ENCODE measurements at places on chromosomes 6 and 20.

GRCh38 chr20:45346851-45347250 is 1.4 kb downstream of the SDC4 start:
- DNase-seq, result no peak

DNA sequence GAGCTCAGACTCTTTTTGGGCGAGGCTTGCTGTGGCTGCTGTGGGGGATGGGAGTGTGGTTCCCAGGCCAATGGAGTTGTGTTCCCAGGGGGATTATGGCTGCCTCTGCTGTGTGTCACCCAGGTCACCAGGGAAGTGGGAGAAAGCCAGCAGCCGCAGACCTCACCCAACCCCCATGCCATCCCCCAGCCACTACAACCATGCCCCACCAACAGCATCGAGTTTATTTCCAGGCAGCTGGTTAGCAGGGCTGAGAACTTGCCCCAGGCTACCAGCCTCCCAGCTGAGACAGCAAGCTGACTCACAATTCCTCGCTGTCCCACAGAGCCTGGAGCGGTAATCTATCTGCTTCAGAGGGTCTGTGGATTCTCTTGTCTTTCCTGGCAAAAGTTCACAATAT is 331.7 kb downstream of the FRK start:
- DNase-seq, result no peak

GRCh38 chr6:47733879-47734558 is 35.6 kb downstream of the ADGRF4 start:
- peak; percentile 31 for DNase-seq

GRCh38 chr20:57617079-57617795 is 3.0 kb downstream of the ZBP1 start:
- no peak for DNase-seq

GRCh38 chr6:5181510-5182317 is 79.0 kb downstream of the LYRM4 start:
- peak; percentile 80 for DNase-seq

- no peak for DNase-seq
Observed at GRCh38 chr20:22901164-22901563, 133.9 kb upstream of the SSTR4 start.

GRCh38 chr6:118397671-118398465 is 150.2 kb upstream of the PLN start:
- no peak for DNase-seq

GRCh38 chr20:25118529-25118928 is 36.6 kb upstream of the VSX1 start:
- no peak for DNase-seq

DNA sequence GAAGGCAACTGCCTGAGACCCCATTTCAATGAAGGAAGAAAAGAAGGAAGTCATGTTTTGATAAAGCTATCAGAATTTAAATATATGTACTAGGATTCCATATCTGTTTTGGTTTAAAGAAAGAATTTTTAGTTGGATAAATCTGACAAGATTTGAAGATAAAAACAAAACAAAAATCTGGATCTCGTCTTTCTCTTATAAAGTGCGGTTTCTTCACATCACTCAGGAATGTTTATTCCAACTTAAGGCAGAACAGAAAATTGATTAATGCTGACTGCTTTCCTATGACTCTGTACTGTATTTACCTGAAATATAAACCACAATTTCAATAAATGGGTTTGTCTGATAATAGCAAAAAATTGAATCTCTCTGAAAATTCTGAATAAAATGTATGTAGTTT is 439.7 kb downstream of the RFPL4B start:
- DNase-seq, result no peak

GRCh38 chr20:59253325-59253724 is 47.1 kb upstream of the EDN3 start:
- DNase-seq, result peak; percentile 58

DNA sequence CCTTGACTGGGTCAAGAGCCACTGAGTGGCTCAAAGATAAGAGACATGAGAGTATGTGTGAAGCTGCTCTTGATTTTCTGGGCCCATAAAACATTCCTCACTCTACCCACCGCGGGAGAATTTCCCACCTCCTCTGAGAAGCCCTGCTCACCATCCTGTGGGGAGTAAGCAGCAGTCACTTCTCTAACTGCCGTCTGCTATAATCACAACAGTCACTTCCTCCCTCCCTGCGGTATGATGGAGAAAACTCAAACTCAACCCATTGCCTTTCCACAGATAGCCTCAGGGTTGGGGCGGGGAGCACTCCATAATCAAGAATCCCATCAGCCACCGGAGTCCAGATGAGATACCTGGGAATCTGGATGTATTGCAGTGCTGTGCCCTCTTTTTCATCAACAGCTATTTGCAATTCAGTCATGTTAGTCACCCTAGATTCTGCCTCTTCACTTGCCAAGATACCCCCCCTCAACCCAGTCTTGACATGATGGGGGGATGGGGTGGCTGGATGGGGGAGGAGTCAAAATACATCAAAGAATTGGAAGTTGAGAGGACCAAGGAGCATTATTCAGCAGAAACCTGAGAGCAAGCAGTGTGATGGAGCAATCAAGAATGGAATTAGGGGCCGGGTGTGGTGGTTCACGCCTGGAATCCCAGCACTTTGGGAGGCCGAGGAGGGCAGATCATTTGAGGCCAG is 5.1 kb downstream of the MOCS1 start:
- no peak for DNase-seq

DNA sequence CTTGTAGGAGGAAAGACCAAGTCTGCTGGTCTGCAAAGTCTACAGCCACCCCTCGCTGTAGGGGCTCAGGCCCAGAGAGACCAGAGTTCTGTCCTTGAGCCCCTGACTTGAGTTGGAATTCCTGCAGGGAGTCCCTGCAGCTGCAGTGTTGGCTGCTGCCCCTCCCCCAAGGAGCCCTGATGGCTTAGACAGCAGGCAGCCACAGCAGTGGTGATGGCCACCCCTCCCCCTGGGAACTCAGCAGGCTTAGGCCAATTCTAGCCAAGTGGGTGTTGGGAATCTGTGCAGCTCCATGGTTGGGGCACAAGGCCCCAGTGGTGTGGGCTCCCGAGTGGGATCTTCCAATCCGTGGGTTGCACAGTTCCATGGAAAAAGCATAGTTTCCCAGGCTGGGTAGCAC is 345.4 kb downstream of the CD109 start:
- no peak for DNase-seq

DNA sequence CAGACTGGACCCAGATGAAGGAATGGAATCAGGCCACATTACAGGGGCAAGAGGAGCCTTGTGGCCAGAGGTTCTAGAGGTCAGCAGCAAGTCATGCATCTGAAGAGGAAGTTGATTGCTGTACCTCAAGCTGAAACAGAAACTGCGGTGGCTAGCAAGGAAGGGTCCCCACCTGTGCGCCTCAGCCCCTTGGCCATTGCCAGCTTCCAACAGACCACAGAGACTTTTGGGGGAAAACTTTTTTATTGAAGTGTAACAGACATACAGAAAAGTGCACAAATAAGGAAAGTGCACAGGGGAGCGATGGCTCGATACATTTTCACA is 26.8 kb upstream of the SLC9A8 start:
- DNase-seq, result peak; percentile 77

Measured in AML-193 (cell line).